ENCODE measurements at places on chromosomes 3 and 15.

- no peak for DNase-seq
Measured at GRCh38 chr3:144708437-144708836, 736.8 kb downstream of the DIPK2A start.

DNA sequence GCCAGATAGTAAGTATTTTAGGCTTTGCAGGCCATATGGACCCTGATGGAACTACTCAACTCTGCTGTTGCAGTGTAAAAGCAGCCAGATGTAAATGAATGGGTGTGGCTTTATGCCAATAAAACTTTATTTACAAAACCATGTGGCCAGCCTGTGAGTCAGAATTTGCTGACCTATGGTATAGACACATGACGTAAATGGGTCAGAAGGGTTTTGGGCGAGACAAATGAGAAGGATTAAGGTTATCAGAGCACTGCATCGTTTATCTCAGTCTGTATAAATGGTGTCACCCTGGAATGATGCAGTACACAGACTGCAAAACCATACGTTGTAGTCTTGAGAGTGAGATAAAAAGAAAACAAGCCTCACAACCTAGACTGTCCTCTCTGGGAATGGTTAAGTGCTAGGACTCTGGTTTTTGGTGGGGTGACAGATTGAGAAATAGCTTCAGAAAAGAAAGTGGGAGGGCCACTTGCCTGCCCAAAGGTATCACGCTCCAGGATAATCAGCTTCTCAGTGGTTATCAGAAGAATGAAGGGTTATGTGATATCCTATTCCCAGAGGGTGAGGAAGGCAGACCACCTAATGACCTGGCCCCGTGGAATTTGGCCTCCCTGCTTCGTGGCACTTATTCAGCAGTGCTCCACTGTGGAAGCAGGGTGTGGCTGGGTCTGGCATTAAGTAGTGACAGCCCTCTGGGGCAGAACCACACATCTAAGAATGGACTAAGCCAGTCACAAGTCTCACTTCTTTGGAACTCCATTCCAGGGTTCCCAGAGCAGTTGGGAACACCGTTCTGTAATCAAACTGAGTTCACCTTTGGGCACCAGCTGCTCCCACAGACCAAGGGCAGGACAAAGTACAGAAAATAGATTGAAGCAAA lies 46.1 kb downstream of the ABHD5 start:
- no peak for DNase-seq

- no peak for DNase-seq
Measured at GRCh38 chr3:96843505-96844203, 29.3 kb downstream of the EPHA6 start.

GRCh38 chr3:138241061-138241460 lies 54.0 kb downstream of the ARMC8 start:
- DNase-seq: no peak

GRCh38 chr3:66406163-66406562 lies 94.7 kb downstream of the LRIG1 start:
- DNase-seq: no peak
